ENCODE measurements at places on chromosomes 3 and 15.

- no peak for DNase-seq
These were observed 358.1 kb downstream of the CNTN4 start for GRCh38 chr3:2456788-2457187.

- DNase-seq = no peak
These were observed 77.5 kb upstream of the PRR23C start for GRCh38 chr3:139122221-139122581.

DNA sequence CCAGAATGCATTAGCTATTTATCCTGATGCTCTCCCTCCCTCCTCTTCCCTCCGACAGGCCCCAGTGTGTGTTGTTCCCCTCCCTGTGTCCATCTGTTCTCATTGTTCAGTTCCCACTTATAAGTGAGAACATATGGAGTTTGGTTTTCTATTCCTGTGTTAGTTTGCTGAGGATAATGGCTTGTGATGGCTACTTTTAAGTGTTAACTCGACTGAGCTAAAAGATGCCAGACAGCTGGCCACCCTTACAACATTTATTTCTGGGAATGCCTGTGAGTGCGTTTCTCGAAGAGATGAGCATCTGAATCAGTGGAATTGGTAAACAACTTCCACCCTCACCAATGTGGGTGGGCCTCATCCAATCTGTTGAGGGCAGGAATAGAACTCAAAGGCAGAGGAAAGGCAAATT is 24.7 kb upstream of the TM2D3 start:
- DNase-seq = no peak

DNA sequence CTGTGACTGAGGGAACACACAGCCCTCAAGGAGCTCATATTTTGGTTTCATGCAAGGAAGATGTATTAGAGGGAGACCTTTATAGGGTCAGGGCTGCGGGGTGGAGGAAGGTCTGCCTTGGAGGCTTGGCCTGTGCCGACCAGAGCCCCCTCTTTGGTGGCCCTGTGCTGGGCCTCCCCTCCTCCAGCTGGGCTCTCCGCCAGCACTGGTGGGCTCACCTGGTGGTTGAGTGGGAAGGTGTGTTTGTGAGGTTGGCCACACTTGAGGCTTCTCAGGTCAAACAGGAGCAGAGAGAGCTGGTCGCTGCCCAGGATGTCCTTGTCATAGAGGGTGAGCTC is 2.6 kb downstream of the PLA2G4F start:
- DNase-seq = no peak

DNA sequence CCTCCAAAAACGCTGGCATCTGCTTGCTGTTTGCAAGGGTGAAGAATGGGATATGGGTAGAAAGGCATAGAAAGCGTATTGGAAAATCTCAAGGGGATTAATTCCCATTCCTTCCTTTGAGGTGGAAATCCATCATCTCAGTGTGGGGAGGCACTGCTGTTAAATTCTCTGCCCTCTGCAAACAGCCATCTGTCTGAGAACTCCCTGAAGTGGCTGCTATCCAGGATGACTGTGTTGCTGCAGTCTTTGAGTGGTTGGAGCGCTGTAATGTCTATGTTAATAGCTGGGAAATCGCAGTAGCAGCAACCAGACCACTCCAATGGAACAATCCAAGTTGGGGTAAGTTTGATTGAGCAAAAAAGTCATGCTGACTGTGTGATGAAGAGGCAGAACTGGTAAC is 625.9 kb downstream of the NLGN1 start:
- DNase-seq = no peak

- peak; percentile 25 for DNase-seq
These were observed 785 bp downstream of the MFSD1 start for GRCh38 chr3:158802409-158803268.
